ENCODE measurements at places on chromosomes 4 and X.
A peak's percentile ranks its signal among the peaks of the same experiment; 100 is the strongest.

DNA sequence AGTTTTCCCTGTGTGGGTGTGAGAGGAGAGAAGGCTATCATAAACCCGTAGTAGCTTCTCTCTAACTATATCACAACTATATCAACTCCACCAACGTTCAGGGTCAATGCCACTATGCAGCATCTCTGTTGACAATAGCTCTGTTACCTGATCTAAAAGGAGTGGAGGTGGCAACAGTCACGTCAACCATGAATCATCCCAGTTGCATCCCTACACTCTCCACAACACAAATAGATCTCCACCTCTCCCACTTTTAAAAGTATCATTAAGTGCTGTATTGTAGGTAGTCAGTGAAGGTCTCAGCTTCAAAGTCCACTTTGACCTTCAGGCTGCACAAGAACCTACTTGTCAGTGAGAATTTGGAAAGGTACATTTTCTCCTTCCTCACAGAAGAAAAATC is 600.5 kb upstream of the GRIA3 start:
- no peak for DNase-seq

DNA sequence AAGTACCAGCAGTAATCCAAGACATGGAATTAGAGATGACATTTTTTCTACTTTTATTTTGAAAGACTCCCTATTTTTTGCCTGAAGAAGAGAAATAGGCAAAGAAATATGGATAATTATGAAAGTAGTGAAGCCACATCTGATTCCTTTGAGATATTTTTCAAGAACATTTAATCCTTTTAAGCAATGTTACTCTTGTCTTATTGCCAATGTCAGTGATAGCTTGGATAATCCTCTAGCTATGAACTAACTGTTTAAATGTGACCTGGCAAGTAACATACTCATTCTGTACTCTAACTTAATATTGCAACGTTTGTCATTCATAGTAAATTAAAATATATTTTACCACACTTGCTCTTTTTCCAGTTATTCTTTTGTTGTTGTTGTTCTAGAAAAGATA is 181.3 kb downstream of the VEGFC start:
- DNase-seq = no peak

- DNase-seq = no peak
Measured at GRCh38 chrX:10117864-10118377, 38.9 kb upstream of the CLCN4 start.

GRCh38 chrX:104659005-104659744 is 93.2 kb downstream of the IL1RAPL2 start:
- no peak for DNase-seq

GRCh38 chr4:185567381-185568376 is 32.4 kb upstream of the PDLIM3 start:
- no peak for DNase-seq

DNA sequence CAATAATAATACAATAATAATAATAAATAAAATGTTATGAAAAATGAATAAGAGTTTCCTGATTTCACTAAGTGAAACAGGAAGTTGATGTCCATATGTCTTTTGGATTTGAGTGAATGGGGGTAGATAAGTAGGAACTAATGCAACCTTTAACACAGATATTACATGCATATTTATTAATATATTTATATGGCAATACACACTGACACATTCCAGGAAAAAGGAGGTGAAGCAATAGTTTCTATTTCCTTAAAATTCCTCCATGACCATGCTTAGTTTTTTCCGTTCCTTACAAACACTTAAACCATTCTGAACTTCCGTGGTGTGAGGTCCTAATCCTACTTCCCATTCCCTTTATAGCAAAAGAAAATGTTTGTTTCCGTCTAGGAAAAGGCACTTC is 48.3 kb downstream of the ATXN3L start:
- no peak for DNase-seq

- DNase-seq = peak; percentile 71
Measured at GRCh38 chr4:185165605-185166063, 22.6 kb downstream of the SLC25A4 start.

GRCh38 chr4:147518846-147519767 is 38.2 kb downstream of the EDNRA start:
- no peak for DNase-seq

GRCh38 chrX:23114241-23114640 is 114.5 kb downstream of the DDX53 start:
- no peak for DNase-seq

GRCh38 chr4:90837241-90837640 is 710.0 kb downstream of the CCSER1 start:
- no peak for DNase-seq

- no peak for DNase-seq
Measured at GRCh38 chrX:103710609-103711008, at the start of gene TMEM31. TMEM31 (plus strand) TSS chrX:103710909; CDS start chrX:103712259, 1,350 bp downstream.

- no peak for DNase-seq
Measured at GRCh38 chrX:17192106-17192505, 182.9 kb upstream of the NHS start.

- DNase-seq = no peak
Measured at GRCh38 chrX:90026730-90027129, 105.0 kb downstream of the TGIF2LX start.

DNA sequence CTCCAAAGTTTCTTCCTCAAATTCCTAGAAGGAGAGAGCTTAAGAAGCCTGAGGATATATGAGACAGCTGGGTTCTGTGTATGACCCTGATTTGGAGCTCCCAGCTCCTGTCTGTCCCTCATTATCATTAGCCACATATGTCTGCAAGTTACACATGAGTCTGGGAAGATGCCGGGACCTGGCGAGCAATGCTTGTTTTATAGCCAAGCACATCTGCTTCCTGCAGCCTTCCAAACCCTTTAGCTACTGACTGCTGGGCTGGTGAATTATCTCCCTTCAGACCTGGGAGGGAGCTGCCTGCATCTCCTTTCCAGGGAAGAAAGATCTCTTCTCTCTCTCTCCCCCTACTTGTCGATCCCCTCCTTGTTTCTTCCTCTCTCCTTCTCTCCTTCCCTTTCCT is 556.7 kb upstream of the BOD1L1 start:
- no peak for DNase-seq

DNA sequence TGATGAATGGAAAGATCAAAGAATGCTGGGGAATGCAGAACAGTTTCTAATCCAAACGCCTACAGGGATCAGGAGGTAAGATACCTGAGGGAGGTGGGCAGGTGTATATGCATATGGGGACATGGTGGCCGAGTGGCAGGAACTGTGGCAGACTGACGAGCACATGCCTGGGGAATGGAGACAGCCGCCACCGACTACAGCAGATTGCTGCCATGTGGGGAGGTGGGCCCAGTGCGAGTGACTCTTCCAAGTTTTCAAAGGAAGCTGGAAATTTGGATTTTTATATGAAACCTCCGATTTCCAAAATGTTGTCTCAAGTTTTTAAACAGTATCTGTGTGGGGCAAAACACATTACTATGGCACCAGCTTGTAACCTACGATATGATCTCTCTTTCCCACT is 9.9 kb downstream of the ZNF827 start:
- no peak for DNase-seq

DNA sequence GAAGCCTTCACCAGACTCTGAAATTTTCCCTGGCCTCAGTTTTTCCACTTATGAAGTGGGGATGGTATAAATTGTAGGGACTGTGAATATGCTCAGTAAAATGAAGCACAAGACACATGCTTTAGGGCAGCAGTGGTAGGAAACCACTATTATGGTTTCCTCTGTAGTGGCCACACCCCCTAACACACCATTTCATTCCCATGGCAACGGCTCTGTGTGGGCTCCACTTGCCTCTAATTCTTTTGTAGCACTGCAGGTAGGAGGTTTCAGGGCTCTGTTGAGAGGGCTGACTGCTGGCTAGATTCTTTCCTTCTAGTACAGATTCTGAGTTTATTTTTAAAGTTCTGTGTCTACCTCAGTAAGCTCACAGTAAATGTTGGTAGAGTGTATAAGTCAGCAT is 3.5 kb upstream of the VMA21 start:
- DNase-seq = peak; percentile 38

DNA sequence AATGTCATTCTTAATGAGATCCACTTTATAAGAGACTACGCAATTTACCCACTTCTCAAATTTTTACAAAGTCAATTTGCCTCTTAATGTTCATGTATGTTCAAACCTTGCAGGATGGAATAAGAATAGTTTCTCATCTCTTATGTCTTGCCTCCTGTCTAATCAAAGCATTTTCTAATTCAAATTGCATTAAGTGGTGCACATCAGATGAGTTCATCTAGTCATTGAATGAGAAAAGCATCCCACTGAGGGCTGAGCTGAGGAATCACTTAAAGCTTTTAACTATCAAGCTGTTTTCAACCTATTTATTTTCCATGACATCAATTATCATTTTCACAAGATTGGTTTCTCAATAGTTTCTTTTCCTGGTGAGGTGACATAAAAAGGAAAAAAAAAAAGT is 1964.0 kb downstream of the PCDH7 start:
- DNase-seq = no peak

DNA sequence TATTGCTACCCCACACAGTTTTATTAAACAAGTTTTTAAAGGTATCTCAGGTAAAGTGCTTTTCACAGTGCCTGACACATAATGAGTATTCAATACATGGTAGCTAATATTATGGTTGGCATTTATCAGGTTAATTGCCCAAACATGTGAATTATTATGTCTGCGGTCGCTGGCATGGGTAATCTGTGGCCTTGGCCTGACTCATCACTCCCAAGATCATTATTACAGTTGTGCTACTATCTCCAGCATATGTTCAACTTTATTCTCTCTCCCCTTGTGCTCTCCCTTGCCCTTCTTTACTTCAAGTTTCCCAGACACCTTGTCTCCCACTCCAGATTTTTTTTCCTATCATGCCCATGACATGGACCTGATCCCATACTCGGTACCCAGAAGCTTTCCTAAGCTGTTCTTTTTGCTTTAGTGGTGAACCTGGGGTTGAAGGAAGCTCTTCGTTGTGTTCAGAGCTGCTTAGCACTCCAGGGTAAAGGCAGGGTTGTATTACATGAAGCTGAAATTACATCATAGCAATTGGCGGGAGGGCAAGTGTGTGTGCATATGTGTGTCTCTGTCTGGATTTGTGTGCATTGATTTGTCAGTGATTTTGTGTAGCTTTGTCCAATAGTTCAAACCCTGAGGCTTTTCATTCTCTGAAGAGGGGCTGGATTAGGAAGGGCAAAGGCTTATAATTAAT is 176.5 kb upstream of the NRK start:
- DNase-seq = no peak

DNA sequence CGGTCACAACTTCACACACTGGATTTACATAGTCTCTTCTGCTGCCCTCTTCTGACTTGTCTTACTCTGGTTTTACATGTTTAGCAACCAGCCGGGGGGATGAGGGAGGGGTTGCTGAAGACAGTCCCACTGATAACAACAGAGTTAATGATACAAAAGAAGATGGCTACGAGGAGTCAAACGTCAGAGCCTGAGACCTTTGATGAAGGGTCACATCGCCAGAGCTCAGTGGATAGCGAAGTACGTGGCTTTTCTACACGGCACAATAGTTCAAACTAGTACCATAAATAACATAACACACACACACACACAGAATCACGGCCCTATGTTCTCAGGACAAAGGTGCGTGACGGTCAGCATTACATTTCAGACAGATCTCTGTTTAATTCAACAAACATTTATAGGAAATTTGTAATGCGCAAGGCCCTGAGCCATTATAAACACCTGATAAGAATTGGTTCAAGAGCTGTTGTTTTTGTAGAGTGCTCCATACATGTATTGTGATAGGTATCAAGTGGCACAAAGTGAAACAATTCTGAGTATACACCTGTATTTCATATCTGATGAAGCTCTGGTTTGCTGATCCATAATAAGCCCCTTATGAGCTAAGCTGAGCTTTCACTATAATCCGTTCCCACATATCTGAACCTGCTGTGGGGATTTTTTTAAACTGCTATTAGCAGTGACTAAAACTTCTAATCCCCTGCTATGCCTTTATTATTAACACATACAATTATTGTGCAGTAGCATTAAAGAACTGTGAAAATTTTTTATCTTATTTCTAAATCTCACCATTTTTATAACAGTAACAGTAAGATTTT is 100.0 kb downstream of the NR3C2 start:
- no peak for DNase-seq

GRCh38 chrX:137823257-137823656 is 257.3 kb downstream of the ZIC3 start:
- DNase-seq = no peak

- no peak for DNase-seq
Measured at GRCh38 chr4:114537352-114537751, 61.3 kb upstream of the UGT8 start.

GRCh38 chr4:145868637-145869409 is 69.8 kb downstream of the ZNF827 start:
- no peak for DNase-seq

- no peak for DNase-seq
Measured at GRCh38 chrX:6506444-6506843, 28.5 kb downstream of the VCX3A start.

GRCh38 chrX:42536286-42536685 is 241.7 kb downstream of the PPP1R2C start:
- no peak for DNase-seq

- no peak for DNase-seq
Measured at GRCh38 chr4:79831701-79832514, 241.1 kb downstream of the ANTXR2 start.

GRCh38 chr4:56640621-56641493 is 40.2 kb downstream of the HOPX start:
- DNase-seq = peak; percentile 11

- DNase-seq = no peak
Measured at GRCh38 chr4:117987464-117987863, 46.8 kb upstream of the NDST3 start.

- DNase-seq = no peak
Measured at GRCh38 chr4:172245516-172245915, 432.3 kb downstream of the GALNTL6 start.

- no peak for DNase-seq
Measured at GRCh38 chr4:169941141-169941540, 85.1 kb downstream of the MFAP3L start.

DNA sequence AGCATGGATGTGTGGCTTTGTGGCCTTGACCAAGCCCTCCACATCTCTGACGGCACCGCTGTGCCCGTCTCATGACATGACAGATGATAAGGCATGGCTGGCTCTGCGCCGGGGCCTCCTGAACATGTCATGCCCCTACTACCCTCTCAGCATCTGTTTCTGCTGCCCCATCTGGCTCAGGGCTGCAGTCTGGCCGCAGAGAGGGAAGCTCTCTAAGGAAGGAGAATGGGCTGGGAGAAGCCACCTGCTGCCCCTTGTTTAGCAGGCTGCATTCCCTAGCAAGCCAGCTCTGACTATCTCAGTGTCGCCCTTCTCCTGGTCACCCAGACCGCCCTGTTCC is 7.2 kb downstream of the ZNF185 start:
- no peak for DNase-seq

- DNase-seq = peak; percentile 63
Measured at GRCh38 chrX:110847334-110847733, 51.7 kb upstream of the CHRDL1 start.
